NCI-H1930 (cell line): ENCODE measurements at places on chromosomes 1 and 21.

DNA sequence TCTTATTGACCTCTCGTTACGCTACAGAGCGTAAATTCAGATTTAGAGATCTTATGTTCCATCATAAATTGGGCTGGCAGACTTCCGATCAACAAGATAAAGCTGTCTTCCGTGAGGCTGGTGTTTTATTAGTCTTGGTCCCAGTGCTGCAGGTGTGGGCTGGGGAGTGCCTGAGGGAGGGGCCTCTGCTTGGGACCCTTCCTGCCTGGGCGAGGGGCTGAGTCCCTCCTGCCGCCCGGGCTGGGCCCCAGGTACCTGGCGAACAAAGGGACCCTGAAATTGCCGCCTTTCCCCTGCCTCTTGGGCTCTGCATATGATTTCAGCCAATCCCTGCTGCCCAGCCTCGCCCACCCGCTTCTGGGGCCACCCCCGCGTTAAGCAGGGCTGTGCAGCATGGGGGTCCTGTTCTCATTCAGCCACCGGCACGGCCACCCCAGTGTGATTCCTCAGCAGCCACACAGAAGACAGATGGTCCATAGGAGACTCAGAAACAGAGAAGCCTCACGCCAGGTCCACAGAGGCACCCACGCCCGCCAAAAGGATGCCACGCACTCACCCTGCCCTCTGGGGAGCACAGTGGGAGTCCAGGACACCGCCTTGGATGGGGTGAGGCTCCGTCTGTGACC is 6.1 kb upstream of the SAMD11 start:
- no peak for DNase-seq

GRCh38 chr1:186681121-186681520 is 898 bp upstream of the PTGS2 start:
- DNase-seq = no peak

DNA sequence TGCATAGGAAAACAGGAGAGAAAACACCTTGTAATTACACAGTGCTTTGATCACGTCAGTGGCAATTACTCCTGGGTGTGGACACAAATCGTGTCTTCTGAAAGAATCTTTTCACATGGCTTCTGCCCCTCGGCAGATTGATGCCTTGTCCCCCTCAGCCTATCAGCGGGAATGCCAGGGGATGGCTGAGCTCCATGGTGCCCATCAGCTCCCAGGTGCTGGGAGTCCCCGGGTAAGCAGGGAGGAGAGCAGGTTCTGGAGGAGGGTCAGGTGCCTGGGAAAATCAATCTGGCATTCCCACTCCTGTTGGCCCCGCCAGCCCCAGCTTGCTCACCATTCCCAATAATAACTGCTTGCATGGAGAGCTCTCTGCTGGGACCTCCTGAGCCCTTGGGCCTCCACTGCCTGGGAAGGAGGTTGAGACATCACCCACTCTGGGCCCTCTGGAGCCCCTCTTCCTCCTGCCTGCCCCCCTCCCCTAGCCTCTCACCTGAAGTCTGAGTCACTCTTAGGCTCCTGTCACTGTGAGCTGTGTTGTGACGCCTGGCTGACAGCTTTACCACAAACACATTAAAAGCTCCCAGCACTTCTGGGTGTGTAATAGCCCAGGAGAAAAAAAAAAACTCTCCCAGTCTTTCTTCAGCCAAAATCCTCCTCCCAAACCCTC is 4.9 kb downstream of the CAMK2N1 start:
- DNase-seq = no peak

DNA sequence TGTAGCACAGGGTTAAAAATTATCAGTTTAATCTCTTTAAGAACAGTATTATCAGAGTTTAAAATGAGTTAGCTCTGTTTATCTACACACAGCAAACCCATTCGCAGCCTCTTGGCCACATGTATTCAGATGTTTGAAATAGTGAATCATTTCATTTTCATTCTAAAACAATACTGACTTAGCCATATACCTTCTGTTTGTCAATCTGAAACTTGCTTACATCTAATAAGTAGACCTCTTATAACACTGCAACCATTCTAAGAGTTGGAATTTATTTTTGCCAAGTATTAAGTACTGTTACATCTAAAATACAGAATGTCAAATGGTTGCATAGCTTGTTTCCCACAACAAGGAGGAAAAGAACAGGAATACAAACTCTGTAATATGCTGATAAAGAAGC is 25.4 kb downstream of the ANGEL2 start:
- DNase-seq = no peak

DNA sequence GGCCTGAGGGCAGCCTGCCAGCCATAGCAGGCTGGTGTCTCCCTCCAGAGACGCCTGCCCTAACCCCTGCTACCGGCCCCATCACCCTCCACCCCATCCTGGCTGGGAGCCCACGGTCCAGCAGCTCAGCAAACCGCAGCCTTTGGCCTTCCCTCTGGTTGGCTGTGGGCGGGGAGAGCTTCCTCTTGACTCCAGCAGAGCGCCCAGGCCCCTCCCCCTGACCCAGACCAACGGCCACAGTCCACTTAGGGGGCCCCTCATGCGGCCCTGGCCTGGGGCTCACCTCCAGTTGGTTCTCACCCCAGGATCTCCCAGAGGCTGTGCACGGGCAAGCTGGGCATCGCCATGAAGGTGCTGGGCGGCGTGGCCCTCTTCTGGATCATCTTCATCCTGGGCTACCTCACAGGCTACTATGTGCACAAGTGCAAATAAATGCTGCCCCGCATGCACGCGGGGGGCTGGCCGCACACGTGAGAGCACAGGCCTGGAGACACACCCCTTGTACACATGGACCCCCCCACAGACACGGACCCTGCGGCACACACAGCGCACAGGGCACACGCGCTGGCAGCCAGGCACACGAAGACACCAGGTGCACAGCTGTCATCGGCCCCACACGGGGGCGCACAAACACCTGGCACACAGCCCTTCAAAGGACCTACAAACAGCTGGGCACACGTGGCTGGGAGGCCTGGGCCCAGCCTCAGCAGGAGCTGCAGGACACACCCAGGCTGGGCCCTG is 3.1 kb downstream of the SMIM1 start:
- DNase-seq = peak; percentile 61
